ENCODE measurements at places on chromosomes 1 and 21. TPM values are rescaled to one million over a fixed set of nuclear protein-coding genes. Genes with fewer than 3 reads are reported as not detected.

OPTC gene
- total RNA-seq: not detected

IL19 gene
- total RNA-seq: not detected

TMOD4 gene
- total RNA-seq: 151 TPM

GBP5 gene
- total RNA-seq: 0.25 TPM

CBR1 gene
- total RNA-seq: 73.9 TPM

RHOU gene
- total RNA-seq: 49.8 TPM

HTR6 gene
- total RNA-seq: not detected

RXRG gene
- total RNA-seq: 15.9 TPM

TTC22 gene
- 0.24 TPM for total RNA-seq

TNFSF4 gene
- total RNA-seq: not detected

FAM131C gene
- total RNA-seq: not detected

TSSK3 gene
- total RNA-seq: not detected

DNA sequence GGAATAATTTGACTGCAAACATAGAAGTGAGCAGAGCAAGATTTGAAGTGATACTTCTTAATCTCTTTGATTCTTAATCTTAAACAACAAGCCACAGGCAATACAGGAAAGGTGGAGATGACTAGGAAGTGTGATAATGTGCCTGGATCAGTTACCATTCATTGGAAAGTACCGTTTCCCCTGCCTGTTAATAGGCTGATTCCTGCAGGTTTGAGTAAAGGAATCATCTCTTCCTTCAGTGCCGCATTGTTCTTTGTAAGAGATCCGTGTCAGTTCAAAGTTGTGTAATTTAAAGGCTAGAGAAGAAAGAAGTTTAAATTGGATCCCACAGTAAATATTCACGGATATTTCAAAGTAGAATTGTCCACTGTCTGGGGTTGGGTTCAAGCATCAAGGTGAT is 43.5 kb upstream of the BCL10 start:
- DNase-seq: no peak

- no peak for DNase-seq
These were observed 98.3 kb downstream of the CD58 start for GRCh38 chr1:116472431-116472961.

DNA sequence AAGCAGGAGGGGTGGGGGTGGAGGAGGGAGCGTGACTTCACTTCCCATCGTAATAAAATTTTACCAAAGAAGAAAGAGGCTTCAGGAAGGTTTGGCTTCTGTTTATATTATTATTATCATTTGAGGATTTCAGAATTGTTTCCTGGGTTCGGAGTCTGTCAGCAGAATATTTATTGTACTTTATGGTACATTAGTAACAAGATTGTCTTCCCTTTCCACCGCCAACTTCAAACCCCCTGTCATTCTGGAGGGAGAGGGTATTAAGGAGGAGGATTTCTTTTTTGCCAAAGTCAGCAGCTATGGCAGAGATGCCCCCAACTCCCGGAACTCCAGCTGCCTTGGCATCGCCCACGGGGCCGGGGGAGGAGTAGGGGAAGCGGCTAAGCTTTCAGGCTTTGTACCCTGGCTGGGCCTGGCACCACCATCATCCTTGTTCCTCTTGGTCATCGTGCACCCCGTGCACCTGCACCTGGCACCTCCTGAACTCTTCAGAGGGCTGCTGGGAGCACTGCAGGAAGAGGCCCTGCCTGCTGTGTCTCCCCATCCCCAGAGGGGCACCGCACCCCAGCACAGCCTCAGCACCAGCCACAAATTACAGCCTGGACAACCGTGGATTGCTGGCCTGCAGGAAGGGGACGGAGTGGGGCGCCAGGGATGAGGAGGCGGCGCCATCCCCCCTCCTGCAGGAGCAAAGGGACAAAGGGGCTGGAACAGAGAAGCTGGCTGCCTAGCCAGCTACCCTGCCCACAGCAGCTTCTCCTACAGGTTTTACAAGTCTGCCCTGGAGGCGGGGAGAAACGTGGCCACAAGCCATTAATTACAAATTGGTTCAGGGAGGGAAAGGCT is 24.0 kb upstream of the PAX7 start:
- DNase-seq: no peak

DNA sequence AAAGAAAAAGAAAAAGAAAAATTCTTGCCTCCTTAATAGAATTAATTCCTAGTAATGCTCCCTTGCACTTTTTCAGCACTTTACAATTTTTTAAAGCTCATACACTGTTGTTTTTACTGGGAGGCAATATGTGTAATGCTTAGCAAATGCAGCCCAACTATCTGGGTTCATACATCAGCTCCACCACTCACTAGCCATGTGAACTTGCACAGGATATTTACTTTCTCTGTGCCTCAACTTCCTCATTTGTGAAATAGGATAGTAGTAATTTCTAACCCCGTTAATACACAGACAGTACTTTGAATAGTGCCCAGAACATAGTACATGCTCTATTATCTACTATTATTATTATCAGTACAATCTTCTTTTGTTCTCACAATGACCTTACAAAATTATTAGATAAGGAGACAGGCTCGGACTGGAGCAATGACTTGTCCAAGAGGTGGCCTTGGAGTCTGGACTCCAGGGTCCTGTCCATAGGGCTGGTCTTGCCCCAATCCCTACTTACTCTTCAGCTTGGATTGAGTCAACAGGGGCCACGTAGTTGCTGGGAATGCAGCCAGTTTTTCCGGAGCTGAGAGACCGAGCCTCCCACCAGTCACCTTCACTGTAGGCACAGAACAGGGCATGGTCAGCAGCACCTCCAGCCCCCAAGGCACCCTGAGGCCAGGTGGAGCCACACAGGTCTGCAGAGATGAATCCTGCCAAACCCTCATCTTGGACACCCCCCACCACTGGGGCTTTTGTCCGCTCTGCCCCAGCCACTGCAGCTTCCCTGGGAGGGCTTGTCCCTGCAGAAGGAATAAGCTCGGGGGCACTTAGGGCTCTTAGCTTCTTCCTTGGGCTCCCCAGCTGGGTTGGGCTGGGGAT is 13.7 kb downstream of the FGR start:
- DNase-seq: no peak

DNA sequence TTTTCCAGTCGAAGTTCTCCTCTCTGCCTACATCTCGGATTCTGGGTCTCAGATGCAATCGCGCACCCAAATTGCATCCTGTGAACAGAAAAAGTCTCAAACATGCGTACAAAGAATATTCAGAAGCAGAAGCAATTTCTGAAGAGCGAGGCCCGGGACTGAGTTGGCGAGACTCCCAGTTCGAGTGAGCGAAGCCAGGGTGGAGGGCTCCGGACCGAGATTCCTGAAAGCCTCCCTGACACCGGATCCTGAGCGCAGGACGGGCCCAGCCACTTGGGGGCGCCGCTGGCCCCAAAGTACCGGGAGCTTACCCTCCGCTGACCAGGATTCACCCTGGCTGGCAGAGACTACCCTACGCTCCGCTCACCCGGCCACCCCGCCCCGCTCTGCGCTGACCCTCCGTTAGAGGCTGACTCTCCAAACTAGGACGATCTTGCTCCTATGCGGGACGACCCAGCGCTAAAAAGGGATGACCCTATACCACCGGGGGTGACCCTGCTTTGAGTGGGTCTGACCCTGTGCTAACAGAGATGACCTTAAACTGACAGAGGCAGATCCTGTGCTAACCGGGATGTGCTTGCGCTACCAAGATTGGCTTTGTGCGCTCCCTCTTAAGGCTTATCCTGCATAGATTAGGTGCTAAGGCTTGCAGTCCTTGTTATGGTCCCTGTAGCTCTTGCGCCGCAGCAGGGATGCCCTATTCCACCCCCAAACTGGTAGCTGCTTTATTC is 12.1 kb downstream of the FOXD2 start:
- DNase-seq: no peak

GRCh38 chr1:18938008-18938706 is 18.3 kb downstream of the IFFO2 start:
- no peak for DNase-seq

- no peak for DNase-seq
These were observed 3.6 kb downstream of the BTG2 start for GRCh38 chr1:203308923-203309331.

- no peak for DNase-seq
These were observed 27.4 kb downstream of the ELF3 start for GRCh38 chr1:202037706-202038296.

DNA sequence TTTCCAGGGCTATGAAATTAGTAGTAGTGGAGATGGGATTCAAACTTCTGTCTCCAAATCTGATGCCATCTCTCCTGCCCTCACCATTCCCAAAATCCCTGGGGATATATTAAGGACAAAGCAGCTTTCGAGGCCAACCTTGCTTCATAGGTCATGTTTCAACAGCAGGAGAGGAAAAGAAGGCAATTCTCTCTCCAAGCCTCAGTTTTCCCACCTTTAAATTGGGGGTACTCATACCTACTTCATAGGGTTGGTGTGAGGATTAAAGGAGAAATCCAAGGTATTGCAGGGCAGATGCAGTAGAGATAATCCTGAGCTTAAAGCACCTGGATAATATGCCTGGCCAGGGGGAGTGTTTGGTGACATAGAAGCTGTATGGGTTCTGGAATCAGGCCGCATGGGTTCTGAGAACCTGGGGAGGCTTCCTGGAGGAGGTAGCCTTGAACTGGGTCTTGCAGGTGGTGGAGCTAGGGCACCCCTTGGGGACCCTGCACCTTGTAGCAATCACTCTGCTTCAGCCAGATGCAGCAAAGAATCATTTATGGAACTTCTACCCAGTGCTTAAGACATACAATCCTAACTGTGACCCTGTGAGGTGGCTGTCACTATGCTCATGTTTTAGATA is 10.7 kb upstream of the IFFO2 start:
- no peak for DNase-seq

- peak; percentile 38 for DNase-seq
These were observed 114.1 kb downstream of the LHX4 start for GRCh38 chr1:180343921-180344769.

GRCh38 chr1:26784023-26784871 is 3.5 kb upstream of the PIGV start:
- DNase-seq: peak; percentile 59

DNA sequence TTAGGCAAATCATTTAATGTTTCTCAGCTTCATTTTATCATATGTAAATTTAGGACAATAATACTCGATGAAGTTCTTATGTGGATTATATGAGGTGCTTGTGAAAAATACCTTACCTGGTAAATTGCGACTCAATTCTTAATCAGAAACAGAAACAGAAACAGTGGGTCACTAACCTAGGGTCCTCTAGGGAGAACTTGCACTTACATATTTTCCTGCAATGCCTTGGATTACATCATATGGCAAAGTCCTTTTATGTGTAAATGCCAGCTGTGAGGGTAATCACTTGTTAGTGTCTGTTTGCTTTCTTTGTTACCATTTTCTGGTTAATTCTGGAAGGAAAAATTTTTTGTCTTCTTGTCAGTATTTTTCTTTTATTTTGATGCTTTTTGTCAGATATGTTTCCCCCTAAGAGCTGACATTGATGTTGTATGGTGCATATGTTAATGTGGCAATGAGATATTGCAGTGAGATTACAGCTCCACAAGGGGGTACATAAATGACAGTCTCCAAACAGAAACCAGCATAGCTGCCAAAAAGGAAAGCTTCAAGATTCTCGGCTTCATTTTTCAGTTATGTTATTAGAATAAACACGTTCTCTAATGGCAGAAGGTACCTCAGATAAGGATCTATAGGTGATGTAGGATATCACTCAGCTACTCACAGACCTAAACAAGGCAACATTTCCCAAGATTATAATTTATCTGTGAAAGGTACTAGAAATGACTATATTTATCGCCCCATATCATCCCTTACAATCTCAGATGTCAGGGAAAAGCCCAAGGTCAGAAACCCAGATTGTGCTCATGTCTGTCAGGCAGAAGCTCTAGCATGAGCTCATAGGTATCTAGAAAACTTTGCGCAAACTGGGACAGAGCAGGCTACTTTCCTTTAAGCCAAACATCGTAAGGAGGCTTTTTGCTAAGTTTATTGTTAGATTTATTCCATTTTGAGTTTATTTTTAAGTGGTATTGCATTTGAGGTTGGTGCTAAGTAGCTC is 119.9 kb downstream of the FASLG start:
- no peak for DNase-seq

DNA sequence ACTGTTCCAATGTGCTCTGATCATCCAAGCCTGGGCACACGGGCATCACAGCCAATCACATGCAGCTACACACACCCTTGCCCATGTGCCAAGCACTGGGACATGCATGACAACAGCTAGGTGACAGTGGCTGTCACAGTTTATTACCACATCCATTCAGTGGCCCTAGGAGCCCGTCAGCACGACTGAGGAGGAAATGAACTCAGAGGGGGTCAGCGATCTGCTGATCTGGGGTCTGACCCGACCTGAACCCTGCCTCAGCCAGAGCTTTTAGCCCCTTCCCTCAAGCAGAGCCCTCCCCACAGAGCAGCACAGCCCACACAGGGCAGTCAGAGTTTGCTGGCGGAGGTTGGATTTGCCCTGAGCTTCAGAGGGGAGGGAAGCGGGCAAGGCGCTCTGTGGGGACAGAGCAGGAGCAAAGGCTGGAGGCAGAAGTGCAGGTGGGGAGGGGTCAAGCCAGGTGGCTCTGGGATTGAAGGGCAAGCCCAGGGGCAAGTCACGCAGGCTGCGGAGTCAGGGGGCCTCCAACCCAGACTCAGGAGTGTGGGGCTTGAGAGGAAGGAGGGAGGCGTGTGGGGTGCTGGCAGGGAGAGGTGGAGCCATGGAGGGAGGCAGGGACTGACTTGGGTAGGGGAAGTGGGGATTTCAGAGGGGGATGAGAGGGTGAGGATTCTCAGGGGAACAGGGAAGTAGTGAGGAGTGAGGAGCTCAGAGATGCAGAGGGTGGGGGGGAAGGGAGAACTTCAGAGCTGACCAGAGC is 10.4 kb downstream of the SH3BGRL3 start:
- no peak for DNase-seq

DNA sequence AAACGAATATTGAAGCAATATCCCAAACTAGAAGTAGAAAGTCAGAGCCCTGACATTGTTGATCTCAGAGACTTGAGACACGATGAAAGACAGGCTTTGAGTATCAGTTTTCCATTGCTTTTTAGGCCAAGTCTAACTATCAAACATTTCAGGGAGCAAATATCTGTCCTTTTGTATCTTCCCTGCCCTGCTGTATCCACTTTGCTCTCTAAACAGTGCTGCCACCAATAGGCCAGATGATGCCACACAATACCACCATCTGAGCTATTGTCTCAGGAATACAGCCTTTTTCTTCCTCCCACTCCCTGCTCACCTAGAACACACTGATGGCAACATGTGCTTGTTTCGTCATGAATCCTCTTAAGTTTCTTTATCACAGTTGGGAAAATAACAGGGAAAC is 62.6 kb upstream of the SPAG17 start:
- peak; percentile 19 for DNase-seq

DNA sequence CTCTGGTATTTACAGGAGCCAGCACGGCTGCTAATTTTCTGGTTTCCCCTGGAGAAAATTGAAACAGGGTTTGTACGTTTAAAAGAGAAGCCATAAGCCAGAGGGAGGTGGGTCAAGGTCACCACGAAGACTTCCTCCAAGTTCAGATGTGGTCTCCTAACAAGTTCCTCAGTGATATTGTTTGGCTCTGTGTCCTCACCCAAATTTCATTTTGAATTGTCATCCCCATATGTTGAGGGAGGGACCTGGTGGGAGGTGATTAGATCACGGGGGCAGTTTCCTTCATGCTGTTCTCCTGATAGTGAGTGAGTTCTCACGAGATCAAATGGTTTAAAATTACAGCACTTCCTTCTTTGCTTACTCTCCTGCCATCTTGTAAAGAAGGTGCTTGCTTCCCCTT is 295.4 kb upstream of the DAB1 start:
- DNase-seq: no peak

Data from gastrocnemius medialis (tissue), 4 donors.